ENCODE measurements at places on chromosomes 16 and 17.

- DNase-seq, result no peak
Measured at GRCh38 chr16:404971-405486, 3.3 kb downstream of the DECR2 start.

DNA sequence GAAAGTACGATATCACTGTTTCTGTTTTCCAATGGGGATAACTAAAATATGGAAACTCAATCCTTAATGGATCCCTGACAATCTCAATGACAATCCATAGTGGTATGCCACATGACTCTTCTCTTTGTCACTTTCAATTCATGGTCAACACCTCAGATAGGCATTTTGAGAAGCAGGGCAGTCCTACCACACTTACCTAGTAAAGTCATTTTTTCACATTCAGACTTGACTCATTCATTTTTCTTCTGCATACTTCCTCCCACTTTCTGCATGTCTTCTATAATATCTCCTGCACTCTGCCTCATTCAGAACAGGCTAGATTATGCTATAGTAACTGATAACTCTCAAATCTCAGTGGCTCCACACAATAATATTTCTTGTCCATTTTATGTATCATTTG, 117.5 kb downstream of the FTO start:
- no peak for DNase-seq

DNA sequence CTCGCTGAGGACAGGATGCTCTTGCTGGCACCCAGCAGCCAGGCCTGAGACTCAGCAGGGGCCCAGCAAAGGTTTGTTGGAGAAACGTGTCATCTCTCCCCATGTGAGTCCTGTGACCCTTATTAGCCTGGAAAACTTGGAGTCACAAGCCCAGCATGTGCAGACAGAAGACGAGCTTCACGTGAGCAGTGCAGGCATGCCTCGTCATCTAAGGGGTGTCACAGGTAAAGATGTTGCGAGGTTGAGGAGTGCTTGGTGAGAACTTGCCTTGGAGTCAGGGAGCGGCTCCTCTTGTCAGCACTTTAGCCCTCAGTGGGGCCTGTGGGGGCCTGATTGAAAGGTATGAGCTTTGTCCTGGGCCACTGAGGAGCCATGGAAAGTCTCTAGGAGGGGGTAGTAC, 2.1 kb upstream of the CTRL start:
- DNase-seq, result no peak

- DNase-seq, result no peak
Measured at GRCh38 chr17:7423679-7424078, 1.7 kb upstream of the SPEM2 start.

GRCh38 chr17:8455665-8456209, 20.1 kb downstream of the NDEL1 start:
- no peak for DNase-seq

GRCh38 chr17:72336026-72336803, 215.4 kb downstream of the SOX9 start:
- no peak for DNase-seq

- peak; percentile 99 for DNase-seq
Measured at GRCh38 chr17:1714427-1714979, 4.3 kb upstream of the TLCD2 start.

GRCh38 chr17:70144260-70144846, 25.0 kb upstream of the KCNJ2 start:
- DNase-seq, result no peak

GRCh38 chr16:31002862-31003341, 7.5 kb downstream of the STX1B start:
- DNase-seq, result no peak

DNA sequence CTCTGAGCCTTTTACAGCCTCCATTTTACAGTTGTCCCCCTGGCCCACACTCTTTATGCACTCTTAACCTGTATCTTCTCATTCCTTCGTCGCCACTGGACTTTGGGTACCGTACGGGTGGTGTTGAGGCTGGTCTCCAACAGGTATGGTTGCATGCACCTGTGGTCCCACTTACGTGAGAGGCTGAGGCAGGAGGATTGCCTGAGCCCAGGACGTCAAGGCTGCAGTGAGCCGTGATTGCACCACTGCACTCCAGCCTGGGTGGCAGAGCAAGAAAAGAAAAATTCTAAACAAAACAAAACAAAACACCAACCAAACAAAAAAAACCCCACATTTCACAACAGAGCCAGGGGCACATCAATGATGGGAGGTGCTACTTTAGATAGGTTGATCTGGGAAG, 14.4 kb upstream of the TMEM98 start:
- DNase-seq, result no peak

DNA sequence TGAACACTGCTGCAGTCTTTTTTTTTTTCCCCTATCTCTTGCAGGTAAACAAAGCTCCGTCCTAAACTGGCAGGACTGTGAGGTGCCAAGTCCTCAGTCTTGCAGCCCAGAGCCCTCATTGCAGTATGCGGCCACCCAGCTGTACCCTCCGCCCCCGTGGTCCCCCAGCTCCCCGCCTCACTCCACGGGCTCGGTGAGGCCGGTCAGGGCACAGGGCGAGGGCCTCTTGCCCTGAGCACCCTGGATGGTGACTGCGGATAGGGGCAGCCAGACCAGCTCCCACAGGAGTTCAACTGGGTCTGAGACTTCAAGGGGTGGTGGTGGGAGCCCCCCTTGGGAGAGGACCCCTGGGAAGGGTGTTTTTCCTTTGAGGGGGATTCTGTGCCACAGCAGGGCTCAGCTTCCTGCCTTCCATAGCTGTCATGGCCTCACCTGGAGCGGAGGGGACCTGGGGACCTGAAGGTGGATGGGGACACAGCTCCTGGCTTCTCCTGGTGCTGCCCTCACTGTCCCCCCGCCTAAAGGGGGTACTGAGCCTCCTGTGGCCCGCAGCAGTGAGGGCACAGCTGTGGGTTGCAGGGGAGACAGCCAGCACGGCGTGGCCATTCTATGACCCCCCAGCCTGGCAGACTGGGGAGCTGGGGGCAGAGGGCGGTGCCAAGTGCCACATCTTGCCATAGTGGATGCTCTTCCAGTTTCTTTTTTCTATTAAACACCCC, 13.8 kb downstream of the IL34 start:
- DNase-seq, result no peak

DNA sequence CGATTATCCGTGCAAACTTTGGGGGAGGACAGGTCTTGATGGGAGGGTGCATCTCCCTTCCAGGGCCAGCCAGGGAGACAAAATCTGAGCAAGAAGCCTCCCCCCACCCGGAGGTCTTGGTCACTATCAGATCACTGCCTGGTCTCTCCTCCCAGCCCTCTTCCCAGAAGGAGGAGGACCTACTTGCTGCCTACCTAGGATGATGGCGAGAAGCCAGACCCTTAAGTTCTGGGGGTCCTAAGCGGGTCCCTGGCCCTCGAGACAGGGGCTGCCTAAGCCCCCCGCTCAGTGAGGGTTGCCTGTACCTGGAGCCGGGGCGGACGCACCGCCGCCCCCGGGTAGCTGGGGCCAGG, 4.6 kb downstream of the TSPOAP1 start:
- DNase-seq, result no peak

DNA sequence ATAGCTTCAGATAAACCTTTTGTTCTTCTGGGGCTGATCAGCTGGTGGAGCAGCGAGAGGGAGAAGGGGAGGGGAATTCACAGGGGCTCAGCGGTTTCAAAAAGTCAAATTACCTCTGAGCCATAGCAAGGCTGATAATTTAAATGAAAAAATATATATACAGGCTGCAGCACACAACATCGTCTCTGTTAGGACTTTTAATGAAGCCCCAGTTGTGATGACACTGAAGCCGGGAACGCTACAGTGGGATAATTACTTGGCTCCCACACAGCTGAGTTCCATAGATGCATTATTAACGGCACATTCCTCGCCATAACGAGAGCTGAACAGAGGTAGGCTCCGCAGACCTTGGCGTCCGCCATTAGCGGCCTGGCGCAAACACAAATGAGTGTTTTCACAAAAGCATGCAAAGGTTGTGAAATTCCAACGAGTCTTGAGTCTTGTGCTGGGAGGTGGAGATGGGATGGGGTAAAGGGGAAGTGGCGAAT, 216.0 kb downstream of the C16orf78 start:
- peak; percentile 5 for DNase-seq

DNA sequence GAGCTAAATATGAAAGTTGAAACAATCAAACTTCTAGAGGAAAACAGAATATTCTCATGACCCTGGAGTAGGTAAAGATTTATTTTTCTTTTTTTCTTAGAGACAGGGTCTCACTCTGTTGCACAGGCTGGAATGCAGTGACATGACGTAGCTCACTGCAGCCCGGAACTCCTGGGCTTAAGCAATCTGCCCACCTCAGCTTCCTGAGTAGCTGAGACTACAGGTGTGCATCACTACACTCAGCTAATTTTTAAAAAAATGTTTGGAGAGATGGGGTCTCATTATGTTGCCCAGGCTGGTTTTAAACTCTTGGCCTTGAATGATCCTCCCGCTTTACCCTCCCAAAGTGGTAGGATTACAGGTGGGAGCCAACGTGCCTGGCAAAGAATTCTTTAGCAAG, 15.5 kb downstream of the IKZF3 start:
- DNase-seq, result no peak

GRCh38 chr17:49566668-49567071, 9.0 kb upstream of the NXPH3 start:
- DNase-seq, result no peak

DNA sequence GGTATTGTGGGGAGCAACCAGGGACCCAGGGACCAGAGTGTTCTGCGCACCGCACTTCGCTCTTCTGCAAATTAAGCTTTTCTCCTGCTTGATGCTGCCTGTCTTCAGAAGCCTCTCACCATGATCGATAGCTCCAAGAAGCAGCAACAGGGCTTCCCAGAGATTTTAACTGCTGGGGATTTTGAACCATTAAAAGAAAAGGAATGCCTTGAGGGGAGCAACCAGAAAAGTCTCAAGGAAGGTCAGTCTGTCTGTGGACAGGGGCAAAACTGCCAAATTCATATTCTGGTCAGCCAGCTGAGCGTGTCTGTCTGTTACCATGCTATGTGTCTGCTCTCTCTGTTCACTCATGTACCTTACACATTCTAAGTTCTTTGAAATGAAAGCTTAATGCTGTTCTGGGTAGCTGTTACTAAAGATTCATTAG, 115.7 kb downstream of the MRTFB start:
- DNase-seq, result no peak

- DNase-seq, result no peak
Measured at GRCh38 chr16:56022818-56023217, 147.6 kb upstream of the CES5A start.
